ENCODE measurements at places on chromosomes 5 and 9.

GRCh38 chr9:23769307-23769935 is 56.6 kb downstream of the ELAVL2 start:
- DNase-seq, result no peak

DNA sequence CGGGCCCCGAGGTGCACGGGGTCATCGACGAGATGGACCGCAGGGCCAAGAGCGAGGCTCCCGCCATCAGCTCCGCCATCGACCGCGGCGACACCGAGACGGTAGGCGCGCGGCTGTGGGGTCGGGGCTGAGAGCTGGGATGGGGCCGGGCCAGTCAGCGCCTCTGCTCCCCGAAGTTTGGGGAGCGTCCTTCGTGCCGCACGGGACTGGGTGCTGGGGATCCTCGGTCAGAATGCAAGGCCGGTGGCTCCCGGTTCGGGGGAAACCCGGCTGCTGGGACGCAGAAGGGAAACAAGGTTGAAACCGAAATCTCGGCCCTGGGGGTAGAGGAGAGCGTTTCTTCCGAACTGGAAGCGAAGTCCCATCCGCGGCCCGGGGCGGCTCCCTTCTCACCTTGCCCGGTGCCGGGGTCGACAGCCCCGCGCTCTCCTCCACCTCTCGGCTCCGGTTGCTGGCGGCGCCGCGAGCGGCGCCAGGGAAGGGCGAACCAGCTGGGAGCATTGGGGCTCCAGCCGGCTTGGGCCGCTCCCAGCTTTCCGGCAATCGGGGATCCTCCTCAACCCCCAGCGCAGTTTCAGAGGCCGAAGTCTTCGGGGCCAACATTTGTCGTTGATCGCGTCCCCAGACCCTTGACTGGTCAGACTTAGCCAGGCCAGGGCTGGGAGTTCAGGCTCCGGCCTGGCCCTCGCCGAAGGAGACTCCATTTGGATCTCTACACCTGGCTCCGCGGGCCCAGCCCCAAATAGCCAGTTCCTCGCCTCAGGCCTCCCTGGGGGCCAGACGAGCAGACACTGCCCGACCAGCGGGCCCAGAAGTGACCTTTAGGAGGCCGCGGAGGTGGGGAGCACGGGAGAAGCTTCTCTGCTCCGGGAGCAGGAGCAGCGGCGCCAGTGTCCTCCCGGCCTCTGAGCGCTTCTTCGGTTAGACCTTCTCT is 1.1 kb downstream of the LHX2 start:
- no peak for DNase-seq

DNA sequence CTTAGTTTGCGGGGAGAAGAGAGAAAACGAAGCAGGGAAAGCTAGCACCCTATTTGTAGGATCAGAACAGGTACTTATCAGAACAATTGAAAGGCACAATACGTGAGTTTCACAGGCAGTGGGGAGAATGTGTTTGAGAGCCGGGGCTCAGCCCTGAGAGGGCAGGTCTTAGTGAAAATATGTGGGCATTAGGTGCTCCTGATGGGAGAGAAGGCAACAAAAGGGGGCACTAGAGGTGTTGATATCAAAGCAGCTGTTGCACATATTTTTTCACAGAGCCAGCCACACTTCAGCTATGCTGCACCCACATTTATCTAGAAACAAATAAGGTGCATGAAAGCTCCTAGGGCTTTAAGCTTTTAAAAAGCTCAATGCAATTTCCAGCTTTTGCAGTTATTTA is 99.7 kb upstream of the MAN2A1 start:
- DNase-seq, result no peak

- no peak for DNase-seq
Observed at GRCh38 chr5:175211956-175212756, 231.8 kb downstream of the DRD1 start.
